CD4-positive, CD25-positive, alpha-beta regulatory T cell (primary cell): ENCODE measurements at places on chromosomes 3 and 15. TPM values are rescaled to one million over a fixed set of nuclear protein-coding genes. Genes with fewer than 3 reads are reported as not detected.

DNA sequence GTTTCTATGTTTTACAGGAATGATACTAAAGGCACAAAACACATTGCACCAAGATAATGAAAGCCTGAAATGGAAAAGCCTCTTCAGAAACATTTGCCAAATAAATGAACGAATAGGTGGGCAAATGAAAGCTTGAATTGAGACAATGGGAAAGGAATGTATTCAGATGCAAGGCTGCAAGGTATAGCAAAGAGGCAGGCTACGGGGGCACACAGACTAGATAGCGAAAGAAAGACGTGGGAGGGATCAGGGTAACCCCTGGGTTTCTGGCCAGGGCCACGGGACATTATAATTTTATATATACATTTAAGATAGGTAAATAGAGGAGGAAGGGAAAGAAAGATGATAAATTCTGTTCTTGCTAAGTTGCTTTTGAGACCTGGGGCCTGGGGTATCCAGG, 95.9 kb upstream of the NLGN1 start:
- no peaks in the 10 kb centered on the region for H3K27me3 ChIP-seq
- H3K4me1 ChIP-seq, result no peaks in the 10 kb centered on the region
- no peak for DNase-seq
- no peak overlapping the region for H3K4me3 ChIP-seq
- H3K36me3 ChIP-seq, result no peaks in the 10 kb centered on the region
- no peak overlapping the region for H3K27ac ChIP-seq

Gene CSTA
- total RNA-seq, result not detected

Gene PLIN1
- not detected for total RNA-seq

Gene KNG1
- total RNA-seq, result not detected

DNA sequence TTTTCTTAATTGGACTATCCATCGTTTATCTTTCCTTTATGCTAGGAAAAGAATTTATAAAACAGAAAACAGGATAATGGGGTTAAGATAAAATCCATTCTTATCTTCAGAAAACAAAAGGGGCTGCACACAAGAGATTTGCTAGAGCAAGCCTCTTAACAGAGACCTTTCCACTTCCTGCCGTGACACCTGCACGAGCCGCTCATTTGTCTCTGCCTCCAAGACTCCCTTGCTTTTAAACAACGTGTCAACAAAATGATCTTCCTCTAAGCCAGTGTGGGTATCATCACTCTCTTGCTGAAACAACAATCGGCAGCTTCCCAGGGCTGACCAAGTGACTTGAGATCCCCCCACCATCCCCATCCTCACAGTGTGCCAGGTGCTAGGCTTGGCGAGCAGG, 33.1 kb downstream of the GABRB3 start:
- no peaks in the 10 kb centered on the region for H3K36me3 ChIP-seq
- H3K4me3 ChIP-seq, result no peak overlapping the region
- H3K4me1 ChIP-seq, result no peaks in the 10 kb centered on the region
- H3K27ac ChIP-seq, result no peak overlapping the region

- no peak overlapping the region for H3K4me3 ChIP-seq
- H3K4me1 ChIP-seq, result peaks cover 21% of the 10 kb centered on the region
- peaks cover 33% of the 10 kb centered on the region for H3K36me3 ChIP-seq
- no peak overlapping the region for H3K27ac ChIP-seq
- H3K27me3 ChIP-seq, result no peaks in the 10 kb centered on the region
- no peak for DNase-seq
Observed at GRCh38 chr15:81317642-81318017, 6.3 kb downstream of the STARD5 start.

DNA sequence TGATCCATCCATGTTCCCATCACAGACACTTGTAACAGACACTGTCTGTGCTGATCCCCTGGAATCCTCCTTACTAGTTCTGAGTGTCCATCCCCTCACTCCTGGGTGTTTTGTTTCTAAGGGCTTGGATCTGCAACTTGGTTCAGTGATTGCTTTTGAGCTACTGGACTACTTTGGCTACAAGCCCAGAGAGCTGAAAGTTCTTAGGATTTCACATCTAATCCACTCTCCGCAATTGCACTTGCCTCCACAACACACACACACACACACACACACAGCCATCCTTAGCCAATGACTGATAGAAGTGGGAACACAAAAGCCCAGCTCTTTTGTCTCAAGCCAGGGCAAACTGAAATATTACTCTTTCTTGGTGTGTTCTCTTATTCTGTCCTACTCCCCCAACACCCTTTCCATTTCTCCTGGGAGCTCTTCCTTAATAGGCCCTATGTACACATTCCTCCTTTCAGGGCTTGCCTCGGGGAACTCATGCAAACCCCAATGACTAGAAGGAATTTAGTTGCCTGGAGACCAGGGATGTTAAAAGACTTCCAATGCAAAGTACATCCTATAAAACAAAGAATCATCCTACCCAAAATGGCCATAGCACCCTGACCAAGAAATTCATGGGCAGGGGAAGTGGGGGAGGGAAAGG, 206.1 kb upstream of the UBE2E2 start:
- H3K27ac ChIP-seq, result no peak overlapping the region
- H3K27me3 ChIP-seq, result no peaks in the 10 kb centered on the region
- H3K36me3 ChIP-seq, result no peaks in the 10 kb centered on the region
- DNase-seq, result no peak
- H3K4me3 ChIP-seq, result no peak overlapping the region

GRCh38 chr15:78944669-78945407, at the start of gene CTSH:
Gene CTSH, minus strand, starts transcription at chr15:78945046. Its CDS starts 65 bp downstream, at chr15:78944981.
- DNase-seq, result peak; percentile 60
- no peaks in the 10 kb centered on the region for H3K36me3 ChIP-seq
- H3K27ac ChIP-seq, result no peak within 1 kb of the TSS
- peak within 1 kb of the TSS; percentile 37 for H3K4me3 ChIP-seq
- H3K4me1 ChIP-seq, result peaks cover 9% of the 10 kb centered on the region

DNA sequence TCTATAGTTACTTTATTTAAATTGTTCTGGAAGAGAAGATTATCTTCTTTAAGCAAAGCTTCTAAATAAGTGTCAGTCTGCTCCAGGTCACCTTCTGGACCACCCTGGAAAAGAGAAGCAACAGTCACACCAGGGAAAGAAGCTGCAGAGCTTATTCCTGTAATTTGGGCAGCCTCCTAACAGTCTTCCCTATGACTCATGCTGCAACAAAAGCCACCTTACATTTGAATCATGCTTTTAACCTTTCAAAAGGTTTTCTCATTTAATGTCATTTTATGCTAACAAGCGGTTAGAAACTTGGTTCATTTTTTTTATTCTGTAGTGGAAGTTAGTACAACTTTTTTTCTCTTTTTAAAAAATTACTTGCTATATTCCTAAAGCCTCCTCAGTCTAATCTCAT, 5.3 kb upstream of the GUCA1C start:
- H3K36me3 ChIP-seq, result no peaks in the 10 kb centered on the region
- H3K4me3 ChIP-seq, result no peak overlapping the region
- no peaks in the 10 kb centered on the region for H3K4me1 ChIP-seq
- H3K27me3 ChIP-seq, result no peaks in the 10 kb centered on the region

DNA sequence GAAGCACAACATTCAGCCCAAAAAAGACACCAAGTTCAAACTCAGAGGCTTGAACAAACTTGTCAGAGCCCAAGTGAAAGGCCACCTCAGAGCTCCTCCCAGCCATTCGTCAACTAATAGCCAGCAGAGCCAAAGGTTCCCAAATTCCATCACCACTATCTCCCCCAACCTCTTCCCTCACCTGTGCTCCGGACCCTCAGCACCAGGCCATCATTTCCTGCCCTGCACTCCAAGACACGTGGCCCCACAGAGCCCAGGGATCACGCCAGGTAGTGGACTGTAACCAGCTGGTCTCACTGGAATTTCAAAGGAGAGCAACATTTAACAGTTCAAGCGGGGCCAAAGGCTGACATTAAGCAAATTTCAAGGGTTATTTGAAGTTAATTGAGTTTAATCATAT, 245.2 kb upstream of the IGF1R start:
- H3K27me3 ChIP-seq, result no peaks in the 10 kb centered on the region
- no peaks in the 10 kb centered on the region for H3K4me1 ChIP-seq
- H3K27ac ChIP-seq, result no peak overlapping the region
- DNase-seq, result no peak
- no peak overlapping the region for H3K4me3 ChIP-seq

DNA sequence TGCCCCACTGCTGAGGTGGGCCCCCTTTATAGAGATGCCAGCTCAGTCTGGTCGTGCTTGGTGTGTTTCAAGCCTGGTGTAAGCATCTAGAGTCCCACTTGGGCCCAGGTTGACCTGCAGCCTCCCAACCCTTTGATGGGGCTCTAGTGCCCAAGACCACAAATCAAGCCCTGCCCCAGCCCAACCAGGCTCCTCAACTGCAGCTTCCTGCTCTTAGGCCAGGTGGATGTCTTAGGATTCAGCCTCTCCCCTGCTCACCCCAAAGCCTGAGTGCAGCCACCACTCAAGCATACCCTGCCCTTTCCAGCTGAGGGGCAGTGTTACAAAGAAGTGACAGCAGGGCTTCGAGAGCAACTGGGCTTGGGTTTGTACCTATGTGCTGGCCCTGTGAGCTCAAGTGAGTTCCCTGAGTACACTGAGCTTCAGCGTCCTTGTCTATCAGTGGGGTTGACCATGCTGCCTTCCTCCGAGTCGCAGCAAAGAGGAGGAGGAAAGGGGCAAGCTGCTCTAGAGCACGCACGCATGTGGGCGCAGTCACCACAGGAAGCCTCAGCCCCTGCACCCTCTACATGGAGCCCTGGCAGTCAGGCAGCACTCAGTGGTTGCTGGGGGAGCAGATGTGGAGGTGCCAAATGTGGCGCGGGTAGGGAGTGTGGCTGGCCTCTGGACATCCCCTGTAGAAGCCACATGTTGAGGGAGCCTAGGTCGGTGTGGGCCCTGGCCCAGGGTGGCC, 120.7 kb downstream of the EEFSEC start:
- no peaks in the 10 kb centered on the region for H3K4me1 ChIP-seq
- DNase-seq, result no peak
- H3K36me3 ChIP-seq, result no peaks in the 10 kb centered on the region
- no peak overlapping the region for H3K4me3 ChIP-seq
- H3K27me3 ChIP-seq, result no peaks in the 10 kb centered on the region

DNA sequence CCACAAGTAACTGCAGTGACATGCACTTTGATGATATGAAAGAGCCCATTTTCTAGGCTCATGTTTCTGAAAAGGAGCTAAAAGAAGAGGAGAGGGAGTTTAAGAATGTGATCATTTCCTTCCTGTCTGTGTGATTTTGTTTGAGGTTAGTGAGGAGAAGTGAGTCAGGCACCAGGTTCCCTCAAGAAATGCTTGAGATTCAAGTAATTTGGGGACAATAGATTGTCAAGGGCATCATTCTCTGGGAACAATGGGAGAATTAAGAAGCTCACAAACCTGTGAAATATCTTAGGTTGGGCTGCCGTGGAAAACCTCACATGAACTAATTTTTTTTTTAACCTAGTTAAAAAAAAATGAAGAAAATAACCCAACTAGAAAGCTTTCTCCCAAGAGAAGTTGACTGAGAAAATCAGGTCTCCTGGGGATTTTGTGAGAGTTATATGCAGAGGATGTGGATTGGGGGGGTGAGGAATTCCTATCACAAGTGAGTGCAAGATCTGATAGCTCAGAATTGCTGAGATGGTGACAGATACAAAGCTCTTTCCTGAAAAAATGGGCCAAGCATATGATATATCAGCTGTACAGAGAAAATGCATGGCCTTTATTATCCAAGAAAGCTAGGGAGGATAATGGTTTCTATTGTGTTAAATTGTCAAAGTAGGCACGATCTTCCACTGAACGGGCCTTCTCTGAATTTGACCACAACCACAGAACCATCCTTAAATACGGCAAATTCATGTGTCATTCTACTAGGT, 203.3 kb downstream of the FEZF2 start:
- H3K4me3 ChIP-seq, result no peak overlapping the region
- H3K36me3 ChIP-seq, result no peaks in the 10 kb centered on the region
- no peaks in the 10 kb centered on the region for H3K27me3 ChIP-seq
- no peaks in the 10 kb centered on the region for H3K4me1 ChIP-seq

GRCh38 chr3:182117583-182117982, 405.9 kb downstream of the SOX2 start:
- no peak for DNase-seq
- H3K36me3 ChIP-seq, result no peaks in the 10 kb centered on the region
- no peak overlapping the region for H3K4me3 ChIP-seq
- no peaks in the 10 kb centered on the region for H3K4me1 ChIP-seq
- no peaks in the 10 kb centered on the region for H3K27me3 ChIP-seq

Gene KBTBD13
- total RNA-seq, result not detected

Gene TMEM108
- not detected for total RNA-seq

DNA sequence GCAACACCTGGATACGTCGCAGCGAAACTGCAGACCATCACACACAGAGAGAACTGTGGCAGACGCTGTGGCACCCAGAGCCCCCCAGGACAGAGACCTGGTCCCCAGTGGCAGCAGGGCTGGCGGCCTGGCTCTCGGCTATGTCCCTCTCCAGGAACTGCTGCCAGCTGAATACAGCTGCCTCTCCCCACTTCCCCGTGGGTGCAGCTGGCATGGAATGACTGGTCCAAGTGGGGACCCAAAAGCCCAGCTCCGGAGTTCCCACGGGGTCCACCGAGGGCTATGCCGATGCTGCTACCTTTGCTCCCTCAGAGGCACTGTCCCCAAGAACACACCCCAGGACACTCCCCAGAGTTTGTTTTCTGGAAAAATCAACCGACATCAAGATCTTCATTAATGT, 67.8 kb upstream of the GATA2 start:
- DNase-seq, result no peak
- no peak overlapping the region for H3K4me3 ChIP-seq
- peaks cover 3% of the 10 kb centered on the region for H3K27me3 ChIP-seq
- no peak overlapping the region for H3K27ac ChIP-seq

- no peaks in the 10 kb centered on the region for H3K36me3 ChIP-seq
- DNase-seq, result no peak
- no peak overlapping the region for H3K27ac ChIP-seq
- no peaks in the 10 kb centered on the region for H3K4me1 ChIP-seq
- H3K27me3 ChIP-seq, result no peaks in the 10 kb centered on the region
Observed at GRCh38 chr3:36219398-36219797, 160.9 kb upstream of the STAC start.

DNA sequence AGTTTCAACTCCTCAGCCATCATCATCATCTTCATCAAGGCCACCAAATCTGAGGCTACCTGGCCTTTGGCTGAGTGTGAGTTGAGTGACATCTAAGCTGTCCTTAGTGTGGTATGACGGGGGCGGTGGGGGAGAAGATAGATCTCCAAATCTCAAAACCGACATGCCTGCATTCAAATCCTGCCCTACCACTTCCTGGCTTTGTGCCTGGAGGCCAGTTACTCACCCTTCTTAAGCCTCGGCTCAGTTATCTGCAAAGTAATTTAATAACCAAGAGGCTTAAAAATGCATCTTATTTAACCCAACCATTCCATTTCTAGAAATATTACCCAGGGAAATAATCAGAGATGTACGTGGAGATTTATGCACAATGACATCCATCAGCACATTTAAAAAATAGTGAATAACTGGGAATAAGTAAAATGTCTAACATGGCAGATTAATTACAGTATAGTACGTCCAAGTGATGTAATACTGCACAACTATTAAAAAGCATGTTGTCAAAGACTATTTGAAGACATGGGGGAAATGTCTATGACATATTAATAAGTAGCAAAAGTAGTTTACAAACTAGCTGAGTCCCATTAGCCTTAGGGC, 167.4 kb downstream of the NTRK3 start:
- H3K27ac ChIP-seq, result no peak overlapping the region
- no peaks in the 10 kb centered on the region for H3K4me1 ChIP-seq
- no peak for DNase-seq
- H3K27me3 ChIP-seq, result no peaks in the 10 kb centered on the region
- H3K36me3 ChIP-seq, result no peaks in the 10 kb centered on the region

Gene RHOV
- not detected for total RNA-seq

GRCh38 chr3:11390411-11391131, 118.4 kb downstream of the ATG7 start:
- H3K27me3 ChIP-seq, result no peaks in the 10 kb centered on the region
- no peak for DNase-seq
- no peaks in the 10 kb centered on the region for H3K4me1 ChIP-seq

GRCh38 chr3:37283011-37283410, 108.6 kb upstream of the LRRFIP2 start:
- no peak overlapping the region for H3K27ac ChIP-seq
- H3K4me3 ChIP-seq, result no peak overlapping the region
- DNase-seq, result no peak
- no peaks in the 10 kb centered on the region for H3K27me3 ChIP-seq
- peaks cover 16% of the 10 kb centered on the region for H3K4me1 ChIP-seq
